ENCODE measurements at places on chromosomes 3 and 15.

DNA sequence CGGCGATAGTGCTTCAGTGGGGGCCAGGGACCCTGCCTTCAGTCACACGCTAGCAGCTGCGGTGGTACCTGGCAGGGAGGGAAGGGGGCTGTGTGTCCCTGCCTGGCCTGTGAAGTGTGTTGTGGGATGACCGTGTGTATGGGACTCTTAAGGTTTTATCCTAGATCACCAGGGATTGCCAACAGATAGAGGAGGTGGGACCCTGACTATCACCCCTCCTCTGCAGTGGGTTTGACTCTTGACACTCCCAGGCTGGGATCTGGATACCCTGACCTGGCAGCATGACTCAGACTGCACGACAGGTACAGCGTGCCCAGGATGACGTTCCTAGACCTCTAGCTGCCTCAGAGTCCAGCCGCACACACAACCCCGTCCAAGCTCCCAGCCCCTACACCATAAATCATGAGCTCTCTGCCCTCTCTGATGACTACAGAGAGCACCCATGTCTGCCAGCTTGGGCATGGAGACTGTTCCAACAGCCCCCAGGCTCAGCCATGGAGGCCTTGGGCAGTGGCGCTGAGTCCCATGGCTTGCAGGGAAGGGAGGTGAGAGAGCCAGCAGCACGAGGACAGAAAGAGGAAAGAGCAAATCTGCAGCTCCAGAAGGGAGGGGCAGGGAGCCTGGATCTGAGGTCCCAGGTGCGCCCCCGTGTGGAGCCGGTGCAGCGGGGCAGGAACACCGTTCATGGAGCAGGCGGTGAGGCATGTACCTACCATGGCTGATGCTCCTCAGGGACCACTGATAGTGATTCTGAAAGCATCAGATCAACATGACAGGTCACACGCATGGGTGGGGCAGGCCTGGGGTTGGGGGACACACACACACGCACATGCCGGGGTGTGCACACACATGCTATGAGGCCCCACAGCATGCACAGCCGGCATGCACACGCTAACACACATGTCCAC lies 71.0 kb downstream of the ADAMTS7 start:
- no peak for DNase-seq

DNA sequence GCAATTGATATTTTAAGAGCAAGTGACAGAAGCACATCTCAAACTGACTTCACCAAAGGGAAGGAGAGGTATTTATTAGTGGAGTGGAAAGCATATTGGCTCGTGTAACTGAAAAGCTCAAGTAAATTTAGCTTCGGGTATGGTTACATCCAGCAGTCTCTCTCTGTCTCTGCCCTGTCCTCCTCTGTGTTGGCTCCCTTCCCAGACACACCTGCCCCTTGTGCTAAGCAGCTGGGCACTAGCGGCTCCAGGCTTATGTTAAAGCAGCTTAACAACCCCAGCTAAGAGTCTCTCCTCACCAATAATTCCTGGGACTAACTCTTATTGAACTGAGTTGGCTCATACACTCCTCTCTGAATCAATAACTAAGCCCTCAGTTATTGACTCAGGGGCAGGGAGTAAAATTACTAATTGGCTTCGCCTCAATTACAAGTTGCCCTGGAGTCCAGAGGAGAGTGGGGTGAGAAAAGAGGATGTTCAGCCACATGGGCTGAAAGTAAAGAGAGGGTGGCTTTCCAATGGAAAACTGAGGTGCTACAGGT lies 12.8 kb upstream of the SH3BP5 start:
- DNase-seq, result no peak

- DNase-seq, result no peak
Observed at GRCh38 chr3:87550892-87551291, 274.5 kb upstream of the POU1F1 start.

DNA sequence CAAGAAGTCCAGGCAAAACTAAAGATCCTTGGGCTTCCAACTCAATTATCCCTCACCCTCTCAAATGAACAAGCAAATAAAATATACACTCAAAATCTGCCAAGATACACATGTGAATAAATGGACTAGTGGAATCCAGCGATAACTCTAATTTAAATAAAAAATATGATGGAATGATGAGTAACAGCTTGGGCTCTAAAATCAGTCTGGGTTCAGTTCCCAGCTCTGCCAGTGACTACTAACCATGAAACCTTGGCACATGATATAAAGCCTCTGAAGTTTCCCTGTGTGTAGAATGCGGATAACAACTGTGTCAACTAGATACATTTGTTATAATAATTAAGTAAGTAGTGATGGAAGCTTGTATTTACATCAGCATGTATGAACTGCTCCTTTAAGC lies 81.3 kb downstream of the CADPS start:
- DNase-seq, result no peak

- no peak for DNase-seq
Observed at GRCh38 chr3:43542328-43543043, 79.3 kb downstream of the ANO10 start.

GRCh38 chr3:143771258-143771657 lies 77.0 kb downstream of the SLC9A9 start:
- no peak for DNase-seq

GRCh38 chr3:149004622-149005021 lies 13.3 kb downstream of the GYG1 start:
- no peak for DNase-seq

GRCh38 chr15:43199945-43200488 lies 14.8 kb downstream of the CCNDBP1 start:
- no peak for DNase-seq

DNA sequence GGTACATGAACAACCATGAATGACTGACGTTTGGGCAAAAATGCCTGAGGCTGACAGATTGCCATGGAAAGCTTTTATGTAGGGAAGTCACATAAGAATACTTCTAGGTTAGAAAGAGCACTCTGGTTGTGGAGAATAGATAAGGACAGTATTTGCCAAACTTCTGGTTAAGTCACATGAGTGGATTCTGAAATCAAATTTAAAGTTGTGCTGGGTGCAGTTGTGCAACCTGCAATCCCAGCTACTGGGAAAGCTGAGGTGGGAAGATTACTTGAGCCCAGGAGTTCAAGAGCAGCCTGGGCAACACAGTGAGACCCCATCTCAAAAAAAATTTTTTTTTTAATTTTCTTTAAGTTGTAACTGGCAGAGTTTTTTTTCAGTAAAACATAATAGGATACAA lies 7.2 kb upstream of the ZNF148 start:
- DNase-seq, result no peak

- DNase-seq, result no peak
Observed at GRCh38 chr15:78915341-78916087, 29.3 kb downstream of the CTSH start.

DNA sequence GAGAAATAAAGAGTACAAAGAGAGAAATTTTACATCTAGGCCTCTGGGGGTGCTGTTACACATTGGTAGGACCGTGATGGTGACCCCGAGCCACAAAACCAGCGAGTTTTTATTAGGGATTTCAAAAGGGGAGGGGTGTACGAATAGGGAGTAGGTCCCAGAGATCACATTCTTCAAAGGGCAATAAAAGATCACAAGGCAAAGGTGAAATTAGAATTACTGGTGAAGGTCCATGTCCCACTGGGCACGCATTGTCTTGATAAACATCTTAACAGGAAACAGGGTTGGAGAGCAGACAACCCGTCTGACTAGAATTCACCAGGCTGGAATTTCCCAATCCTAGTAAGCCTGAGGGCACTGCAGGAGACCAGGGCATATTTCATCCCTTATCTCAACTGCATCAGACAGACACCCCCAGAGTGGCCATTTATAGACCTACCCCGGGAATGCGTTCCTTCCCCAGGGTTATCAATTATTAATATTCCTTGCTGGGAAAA lies 4.3 kb downstream of the IRAK2 start:
- DNase-seq, result no peak

DNA sequence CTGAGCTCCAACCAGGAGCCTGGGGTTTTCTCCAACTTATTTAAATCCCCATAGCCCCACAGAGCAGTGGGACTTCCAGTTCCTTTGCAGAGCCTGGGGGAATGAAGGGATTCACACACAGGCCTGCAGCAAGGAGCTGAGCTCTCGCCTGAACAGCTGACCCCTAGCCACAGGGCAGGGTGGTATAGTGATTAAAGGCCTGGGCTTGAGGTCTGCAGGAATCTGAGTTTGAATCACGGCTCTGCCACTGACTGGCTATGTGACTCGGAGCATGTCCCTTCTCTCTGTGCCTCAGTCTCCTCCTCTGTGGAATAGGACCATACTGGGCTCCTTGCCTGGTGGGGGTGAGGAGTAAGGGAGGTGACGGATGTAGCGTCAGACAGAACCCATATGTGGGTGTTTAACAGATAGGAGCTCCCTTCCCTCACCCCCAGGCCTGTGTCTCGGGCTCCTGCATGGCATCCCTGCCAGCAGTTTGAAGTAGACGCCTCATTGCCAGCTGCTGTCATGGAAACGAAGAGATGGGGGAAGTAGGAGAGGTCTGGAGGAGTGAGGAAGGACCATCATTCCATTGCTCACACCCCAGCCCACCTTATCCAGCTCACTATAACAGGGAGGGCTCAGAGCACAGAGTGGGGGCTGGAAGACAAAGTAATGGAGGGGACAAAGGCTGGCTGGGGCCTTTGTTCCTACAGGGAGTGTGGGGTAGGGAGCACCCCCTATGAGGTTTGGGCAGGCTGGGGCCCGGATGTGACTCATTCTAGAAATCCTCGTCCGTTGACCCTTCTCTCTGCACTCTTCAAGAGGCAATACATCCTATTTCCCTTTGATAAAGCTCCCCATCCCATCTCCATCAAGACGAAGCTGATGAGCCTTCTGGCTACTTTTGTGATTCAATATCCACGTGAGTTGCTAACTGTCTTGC lies 14.8 kb downstream of the HRH1 start:
- DNase-seq, result no peak

- DNase-seq, result no peak
Observed at GRCh38 chr3:133699467-133699866, 37.7 kb upstream of the TOPBP1 start.

- DNase-seq, result no peak
Observed at GRCh38 chr3:43632269-43632733, 10.5 kb upstream of the ANO10 start.

GRCh38 chr15:58947179-58947578 lies 13.7 kb upstream of the SLTM start:
- DNase-seq, result no peak

DNA sequence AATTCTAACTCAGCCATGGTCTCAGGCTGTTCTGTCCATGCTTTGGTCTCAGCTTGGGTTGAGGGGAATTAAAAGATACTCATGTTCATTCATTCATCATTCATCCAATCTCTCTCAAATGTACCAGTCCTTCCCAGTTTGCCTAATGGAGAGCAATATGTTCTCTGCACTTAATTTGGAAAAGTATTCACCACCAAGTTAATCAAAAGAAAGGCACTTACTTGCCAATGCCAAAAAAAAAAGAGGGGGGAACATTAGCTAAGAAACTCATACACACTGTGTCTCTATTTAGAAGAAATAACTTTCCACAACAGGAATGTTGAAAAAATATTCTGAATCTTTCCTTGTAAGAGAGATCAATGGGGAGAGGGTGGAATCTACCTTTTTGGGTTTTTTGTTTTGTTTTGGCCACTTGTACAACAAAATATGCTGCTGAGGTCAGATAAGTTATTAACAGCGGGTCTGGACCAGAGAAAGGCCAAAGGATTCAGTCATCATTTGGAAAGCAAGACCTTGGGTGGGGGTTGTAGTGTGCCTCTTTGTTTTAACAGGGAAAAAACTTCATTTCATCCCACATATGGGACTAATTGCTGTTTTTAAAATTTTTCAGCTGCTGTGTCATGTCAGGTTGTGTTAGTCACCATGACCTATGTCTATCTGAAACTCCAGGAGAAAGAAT lies 152.3 kb downstream of the FBN1 start:
- DNase-seq, result no peak

DNA sequence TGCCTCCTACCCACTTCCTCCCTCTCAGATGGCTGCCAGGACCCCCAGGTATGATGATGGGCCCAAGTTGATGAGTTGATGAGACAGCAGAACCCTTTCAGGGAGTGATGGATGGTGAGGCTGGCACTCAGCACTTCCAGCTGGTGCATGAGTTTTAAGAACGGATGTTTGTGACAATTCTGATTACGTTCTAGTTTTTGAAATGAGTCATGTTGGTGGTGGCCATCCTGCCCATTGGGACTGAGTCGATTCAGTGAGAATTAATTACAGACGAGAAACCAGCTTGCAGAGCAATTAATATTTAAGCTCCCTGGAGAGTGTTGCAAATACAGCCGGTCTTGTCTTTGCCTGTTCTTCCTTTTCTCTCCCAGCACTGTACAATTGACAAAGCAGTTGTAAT lies 56.9 kb upstream of the NR2C2 start:
- no peak for DNase-seq

- DNase-seq, result no peak
Observed at GRCh38 chr15:64888336-64888735, 23.4 kb upstream of the ANKDD1A start.

DNA sequence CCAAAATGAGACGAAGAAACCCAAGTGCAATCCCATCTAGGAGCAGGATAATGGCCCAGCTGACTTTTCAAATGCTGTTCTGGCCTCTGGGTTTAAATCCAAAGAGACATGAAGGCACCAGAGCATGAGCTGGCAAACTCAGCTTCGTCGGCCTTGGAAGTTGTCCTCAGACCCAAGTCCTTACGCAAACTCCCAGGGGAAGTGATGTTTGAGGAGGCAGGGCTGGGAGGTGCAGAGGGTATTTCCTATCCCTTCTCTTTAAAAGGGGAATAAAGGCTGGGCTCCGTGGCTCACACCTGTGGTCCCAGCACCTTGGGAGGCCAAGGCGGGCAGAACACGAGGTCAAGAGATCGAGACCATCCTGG lies 68.9 kb upstream of the HERC1 start:
- DNase-seq, result no peak

GRCh38 chr3:130516645-130517512 lies at the start of gene COL6A6:
COL6A6 (plus strand) TSS chr3:130517177; CDS start chr3:130560365, 43,188 bp downstream.
- no peak for DNase-seq

GRCh38 chr15:39041979-39042495 lies 477.4 kb upstream of the RASGRP1 start:
- no peak for DNase-seq

DNA sequence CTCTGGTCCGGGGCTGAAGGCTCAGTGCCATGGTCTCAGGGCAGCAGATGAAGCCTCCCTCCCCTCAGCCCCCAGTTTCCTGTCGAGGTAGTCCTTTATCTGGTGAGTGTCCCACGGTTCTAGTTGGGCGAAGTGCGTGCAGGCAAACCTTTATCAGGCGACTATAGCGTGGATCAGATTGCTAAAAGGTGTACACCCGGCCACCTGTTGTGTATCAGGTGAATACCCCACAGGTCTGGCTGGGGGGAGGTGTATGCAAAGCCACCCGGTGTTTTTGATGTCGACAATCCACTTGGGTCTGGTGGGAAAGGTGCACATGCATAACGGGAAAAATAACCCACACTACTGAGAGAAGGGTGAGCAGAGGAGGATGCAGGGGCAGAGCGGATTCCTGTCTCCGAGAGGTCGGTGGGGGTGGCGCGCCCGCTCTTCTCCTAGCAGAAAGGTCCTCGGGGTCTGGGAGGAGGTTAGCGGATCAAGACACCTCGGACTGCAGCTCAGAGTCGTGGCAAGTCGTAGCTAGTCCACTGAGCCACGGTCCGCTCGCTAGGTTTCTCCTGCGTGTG lies 507 bp downstream of the SLC12A6 start:
- no peak for DNase-seq

- no peak for DNase-seq
Observed at GRCh38 chr3:190014940-190015339, 105.8 kb downstream of the P3H2 start.

Measured in frontal cortex (tissue), 4 donors.